ENCODE measurements at places on chromosomes 7 and 10.

DNA sequence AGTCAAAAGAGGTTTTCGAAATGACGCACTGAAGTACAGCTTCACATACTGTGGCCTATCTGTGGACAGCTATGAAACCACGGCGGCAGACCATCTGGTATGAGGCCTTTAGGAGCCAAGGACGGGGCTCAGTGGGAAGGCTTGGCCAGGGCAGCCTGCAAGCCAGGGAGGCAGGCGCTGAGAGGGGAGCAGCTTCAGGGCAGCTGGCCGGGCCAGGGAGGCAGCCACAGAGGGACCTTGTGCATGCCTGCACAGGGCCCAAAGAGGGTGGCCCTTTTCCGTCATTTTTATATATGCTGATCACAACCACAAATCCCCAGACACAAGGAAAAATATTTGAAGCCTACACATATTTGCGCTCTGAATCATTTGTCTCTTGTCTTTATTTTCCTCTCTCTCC lies 13.5 kb downstream of the CALD1 start:
- peak; percentile 87 for DNase-seq

DNA sequence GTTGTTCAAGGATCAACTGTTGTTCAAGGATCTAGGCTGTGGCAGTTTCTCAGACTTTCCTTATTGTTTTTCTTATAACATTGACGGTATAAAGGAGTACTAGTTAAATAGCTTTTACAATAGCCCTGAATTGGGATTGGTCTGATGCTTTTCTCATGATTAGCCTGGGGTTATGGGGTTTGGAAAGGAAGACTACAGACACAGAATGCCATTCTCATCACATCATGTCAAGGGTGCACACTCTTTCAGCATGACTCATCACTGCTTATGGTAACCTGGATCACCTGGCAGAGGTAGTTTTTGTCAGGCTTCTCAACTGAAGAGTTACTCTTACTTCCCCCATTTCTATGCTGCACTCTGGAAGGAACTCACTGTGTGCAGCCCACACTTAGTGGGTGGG lies 194.2 kb upstream of the NPSR1 start:
- DNase-seq: peak; percentile 76

- peak; percentile 46 for DNase-seq
Measured at GRCh38 chr7:151796871-151797537, 79.9 kb downstream of the PRKAG2 start.

DNA sequence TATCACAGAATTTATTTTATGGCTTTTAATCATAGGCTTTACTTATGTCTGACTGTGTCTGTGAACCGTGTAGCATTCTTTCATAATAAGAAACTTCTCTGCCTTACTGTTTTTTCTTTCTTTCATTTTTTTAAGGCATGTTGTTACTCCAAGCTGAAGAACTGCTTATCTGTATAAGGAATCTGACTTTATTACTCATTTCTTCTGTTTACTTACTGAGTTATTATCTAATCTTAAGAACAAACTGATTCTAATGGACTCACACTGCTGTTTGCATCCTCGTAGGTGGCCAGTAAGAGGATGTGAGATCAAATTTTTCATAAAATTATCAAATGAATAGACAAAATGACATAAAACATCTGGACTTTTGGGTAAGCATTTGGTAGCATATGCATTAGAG lies 54.7 kb upstream of the DNAJC1 start:
- DNase-seq: no peak

DNA sequence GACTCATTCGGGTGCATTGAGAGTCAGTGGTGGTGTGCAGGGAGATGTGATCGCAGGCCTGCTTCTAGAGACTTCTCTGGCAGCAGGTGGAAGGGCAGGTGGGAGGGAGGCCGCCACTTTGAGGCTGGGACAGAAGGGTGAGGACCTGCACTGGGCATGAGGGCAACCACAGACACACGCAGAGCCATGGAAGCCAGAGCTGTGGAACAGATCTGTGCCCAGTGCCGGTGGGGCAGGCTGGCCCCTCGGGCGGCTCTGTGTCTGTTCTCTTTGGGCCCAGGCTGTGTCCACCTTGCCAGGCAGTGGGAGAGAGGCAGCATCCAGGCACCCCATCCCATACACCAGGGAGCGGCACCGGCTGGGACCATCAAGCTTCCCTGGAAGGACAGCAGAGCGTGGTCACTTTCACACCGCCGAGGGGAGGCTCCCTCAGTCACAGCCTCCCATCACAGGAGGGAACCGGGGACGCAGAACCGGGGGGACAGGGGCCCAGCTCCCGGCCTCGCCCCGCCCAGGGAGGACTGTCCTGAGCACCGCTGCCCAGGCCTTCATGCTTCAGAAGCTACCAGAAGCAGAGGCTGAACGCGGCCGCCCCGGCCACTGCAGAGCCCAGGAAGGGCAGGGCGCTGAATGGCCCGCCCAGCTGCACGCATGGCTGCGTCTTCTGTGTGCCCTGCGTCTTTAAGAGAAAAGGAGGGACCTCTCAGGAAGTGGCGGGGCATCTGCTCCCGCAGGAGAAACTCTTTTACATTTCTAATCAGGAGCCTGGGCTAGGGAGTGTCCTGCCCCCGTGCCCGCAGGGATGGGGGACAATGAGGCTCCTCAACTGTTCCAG lies 32.1 kb downstream of the EN2 start:
- peak; percentile 31 for DNase-seq

- DNase-seq: peak; percentile 45
Measured at GRCh38 chr7:134636008-134636449, 10.6 kb upstream of the BPGM start.

DNA sequence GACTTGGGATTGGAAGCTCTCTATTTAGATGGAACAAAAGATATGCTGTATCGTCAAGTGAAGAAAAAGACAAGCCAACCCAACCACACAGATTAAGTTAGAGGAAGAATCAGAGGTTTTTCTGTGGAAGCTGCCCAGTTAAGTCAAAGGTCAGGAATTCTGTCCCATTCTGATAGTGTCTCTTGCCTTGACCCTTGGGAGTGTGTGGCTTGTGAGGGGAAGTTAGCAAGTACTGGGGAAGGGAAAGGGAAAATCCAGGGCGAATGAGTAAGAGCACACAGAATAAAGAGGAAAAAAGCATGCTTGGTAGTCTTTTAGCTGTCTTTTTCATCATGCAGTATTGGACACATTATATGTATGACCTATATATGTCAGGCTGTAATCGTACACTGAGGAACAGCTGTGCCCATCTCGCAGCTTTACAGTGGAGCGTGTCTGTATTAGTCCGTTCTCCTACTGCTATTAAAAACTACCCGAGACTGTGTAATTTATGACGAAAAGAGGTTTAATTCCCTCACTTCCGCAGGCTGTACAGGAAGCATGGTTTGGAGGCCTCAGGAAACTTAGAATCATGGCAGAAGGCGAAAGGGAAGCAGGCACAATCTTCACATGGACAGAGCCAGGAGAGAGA lies 197.2 kb downstream of the GALNT17 start:
- DNase-seq: no peak

DNA sequence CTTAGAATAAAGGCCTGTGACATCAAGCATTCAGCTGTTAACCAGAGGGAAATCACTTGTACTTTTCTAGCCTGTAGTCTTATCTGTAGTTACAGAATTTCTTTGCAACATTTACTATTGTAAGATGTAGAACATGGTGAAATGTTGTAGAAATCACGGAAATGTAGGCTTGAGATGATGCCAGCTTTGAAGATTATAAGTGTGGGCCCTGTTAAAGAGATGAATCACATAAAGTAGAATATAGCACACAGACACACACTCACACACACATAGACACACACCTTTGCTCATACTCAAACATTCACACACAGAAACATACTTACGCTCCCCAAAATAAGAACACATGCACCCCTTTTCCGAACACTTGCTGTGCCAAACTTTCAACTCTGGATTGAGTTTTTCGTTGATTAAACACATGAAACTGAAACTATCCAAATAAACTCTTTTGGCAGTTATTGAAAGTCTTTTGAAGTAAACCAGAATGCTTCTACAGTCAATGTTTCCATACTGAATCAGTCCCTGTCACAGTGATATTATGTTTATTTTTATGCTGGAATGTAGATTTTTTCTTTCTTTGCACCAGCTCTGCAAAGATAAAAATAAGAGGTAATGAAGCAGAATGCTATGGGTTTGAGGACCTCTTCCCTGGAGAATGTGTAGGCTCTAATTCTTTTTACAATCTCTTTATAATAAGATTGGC lies 230.3 kb upstream of the MEOX2 start:
- DNase-seq: no peak

DNA sequence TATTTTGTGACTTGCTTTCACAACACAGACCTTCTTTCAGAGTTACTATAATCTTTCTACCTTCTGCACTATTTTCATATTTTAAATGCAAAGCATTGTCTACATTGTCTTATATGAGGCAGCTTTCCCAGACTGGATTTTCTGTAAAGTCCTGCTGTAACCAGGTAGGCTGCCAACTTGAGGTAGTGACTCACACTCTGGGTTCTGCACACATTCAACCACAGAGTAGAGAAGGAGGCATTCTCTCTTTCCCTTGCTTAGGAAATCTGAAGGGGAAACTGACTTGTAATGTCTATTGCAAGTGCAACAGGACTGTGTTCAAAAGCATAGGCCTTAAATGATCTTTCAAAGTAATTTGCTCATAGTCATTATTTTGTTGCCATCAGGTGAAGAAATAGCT lies 461.4 kb downstream of the GRM8 start:
- DNase-seq: no peak

GRCh38 chr7:132256721-132257212 lies 319.5 kb downstream of the PLXNA4 start:
- no peak for DNase-seq

GRCh38 chr10:119025776-119026175 lies 3.7 kb upstream of the NANOS1 start:
- DNase-seq: peak; percentile 44

- no peak for DNase-seq
Measured at GRCh38 chr10:72062832-72063702, 25.3 kb downstream of the SPOCK2 start.

GRCh38 chr7:211715-212058 lies 19.3 kb downstream of the FAM20C start:
- DNase-seq: no peak

GRCh38 chr10:11018432-11018841 lies 765 bp downstream of the CELF2 start:
- no peak for DNase-seq

DNA sequence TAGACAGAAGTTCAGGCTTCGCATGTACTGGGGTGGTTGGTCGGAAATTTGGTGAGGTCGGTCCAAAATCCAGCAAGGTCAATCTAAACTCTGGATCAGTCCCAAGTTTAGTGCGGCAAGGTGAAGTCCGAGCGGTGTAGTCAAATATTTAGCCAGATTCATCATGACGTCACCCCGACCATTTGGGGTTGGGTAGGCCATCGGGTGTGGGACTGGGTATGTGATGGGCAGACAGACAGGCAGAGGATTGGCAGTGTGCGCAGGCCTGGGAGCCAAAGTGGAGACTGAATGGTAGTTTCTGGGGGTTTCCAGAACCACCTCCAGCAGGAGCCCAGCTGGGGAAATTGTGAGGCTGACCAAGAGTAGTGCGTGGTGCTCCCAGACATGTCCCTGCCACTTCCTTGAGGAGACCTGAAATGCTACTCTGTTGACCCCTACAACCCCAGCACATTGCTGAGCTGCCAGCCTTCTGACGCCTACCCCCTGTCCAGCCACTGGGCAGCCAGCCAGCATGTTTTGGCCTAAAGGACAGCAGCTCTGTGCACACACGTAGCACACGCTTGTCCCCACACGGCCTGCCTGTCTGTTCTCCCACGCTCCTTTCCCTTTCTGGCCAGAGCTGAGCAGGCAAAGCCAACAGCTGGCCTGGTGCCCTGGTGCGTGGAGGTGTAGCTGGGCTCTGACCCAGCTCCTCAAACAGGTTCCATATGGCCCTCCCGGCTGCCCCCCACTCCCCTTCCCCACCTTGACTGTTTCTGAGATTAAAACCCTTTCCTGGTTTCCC lies 55.9 kb downstream of the FAM241B start:
- peak; percentile 87 for DNase-seq

DNA sequence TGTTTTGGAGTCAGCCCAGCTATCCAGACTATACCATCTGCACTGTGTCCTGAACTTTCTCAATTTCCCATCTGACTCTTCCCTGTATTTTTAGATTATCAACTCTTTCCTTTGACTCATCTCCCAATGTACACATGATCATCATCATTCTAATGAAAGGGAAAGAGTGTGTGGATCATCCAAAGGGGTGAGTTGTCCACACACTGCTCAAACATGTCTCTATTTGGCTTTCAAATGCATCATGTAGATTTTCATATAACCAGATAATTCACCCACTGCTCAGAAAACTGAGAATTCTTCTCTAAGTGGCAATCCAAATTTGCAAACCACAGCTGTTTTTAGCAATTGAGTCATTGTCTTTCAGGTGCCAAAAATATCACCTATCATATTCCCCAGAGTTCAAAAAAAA lies 190.2 kb upstream of the HPS1 start:
- DNase-seq: no peak

- DNase-seq: no peak
Measured at GRCh38 chr7:152893801-152894294, 134.3 kb downstream of the ACTR3B start.

DNA sequence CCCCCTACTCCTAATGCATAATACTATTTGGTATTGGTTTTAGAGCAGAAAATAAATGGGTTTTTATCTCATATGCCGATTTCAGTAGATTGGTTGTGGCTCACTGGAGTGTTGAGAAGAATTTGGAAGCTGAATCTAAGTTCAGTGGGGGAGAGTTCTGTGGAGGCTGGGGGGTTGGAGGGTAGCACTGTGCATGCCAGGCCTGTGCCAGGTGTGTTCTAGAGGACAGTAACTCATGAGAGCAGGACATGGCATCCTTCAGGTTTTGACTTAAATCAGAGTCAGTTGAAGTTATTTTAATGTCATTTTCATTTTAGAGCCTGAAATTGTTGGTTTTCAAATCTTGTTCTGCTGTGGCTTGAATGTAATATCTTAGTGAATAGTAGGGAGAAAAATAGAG lies 79.5 kb downstream of the EEPD1 start:
- DNase-seq: no peak

DNA sequence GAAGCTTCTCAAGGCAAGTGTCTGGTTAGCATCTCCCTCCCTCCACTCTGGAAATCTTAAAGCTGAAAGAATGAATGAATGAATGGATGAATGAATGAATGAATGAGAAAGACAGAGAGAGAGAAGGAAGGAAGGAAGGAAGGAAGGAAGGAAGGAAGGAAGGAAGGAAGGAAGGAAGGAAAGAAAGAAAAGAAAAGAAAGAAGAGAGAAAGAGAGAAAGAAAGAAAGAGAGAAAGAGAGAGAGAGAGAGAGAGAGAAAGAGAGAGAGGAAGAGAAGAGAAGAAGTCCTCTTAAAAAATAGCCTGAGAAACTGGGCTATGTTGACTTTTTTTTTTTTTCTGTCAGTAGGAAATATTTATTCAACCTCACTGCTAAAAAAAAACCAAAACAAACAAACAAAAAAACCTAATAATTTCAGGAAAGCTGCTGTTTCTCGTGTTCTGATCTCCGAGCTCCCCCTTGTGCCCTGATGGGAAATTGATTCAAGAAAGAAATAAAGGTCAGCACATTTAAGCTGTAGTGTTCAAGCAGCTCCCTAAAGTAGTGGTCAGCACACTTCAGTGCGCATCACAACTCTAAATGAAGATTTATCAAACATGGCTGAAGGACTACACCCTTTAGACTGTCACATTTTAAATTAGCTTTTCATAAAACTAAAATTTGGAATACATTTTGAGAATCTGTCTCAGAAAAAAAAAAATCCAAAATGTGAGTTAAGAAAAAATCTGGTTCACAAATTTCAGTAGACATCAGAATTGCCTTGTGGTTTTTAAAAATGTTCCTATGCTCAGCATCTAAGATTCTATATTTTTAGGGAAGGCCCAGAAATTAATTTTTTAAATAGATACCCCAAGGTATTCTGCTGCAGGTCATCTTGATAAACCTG lies 154.3 kb downstream of the ELAPOR2 start:
- DNase-seq: peak; percentile 12

- no peak for DNase-seq
Measured at GRCh38 chr7:17746020-17746530, 194.2 kb downstream of the SNX13 start.

GRCh38 chr7:38889872-38890432 lies 19.0 kb downstream of the VPS41 start:
- no peak for DNase-seq
